GM13976 (cell line): ENCODE measurements at places on chromosomes 7 and 10.

DNA sequence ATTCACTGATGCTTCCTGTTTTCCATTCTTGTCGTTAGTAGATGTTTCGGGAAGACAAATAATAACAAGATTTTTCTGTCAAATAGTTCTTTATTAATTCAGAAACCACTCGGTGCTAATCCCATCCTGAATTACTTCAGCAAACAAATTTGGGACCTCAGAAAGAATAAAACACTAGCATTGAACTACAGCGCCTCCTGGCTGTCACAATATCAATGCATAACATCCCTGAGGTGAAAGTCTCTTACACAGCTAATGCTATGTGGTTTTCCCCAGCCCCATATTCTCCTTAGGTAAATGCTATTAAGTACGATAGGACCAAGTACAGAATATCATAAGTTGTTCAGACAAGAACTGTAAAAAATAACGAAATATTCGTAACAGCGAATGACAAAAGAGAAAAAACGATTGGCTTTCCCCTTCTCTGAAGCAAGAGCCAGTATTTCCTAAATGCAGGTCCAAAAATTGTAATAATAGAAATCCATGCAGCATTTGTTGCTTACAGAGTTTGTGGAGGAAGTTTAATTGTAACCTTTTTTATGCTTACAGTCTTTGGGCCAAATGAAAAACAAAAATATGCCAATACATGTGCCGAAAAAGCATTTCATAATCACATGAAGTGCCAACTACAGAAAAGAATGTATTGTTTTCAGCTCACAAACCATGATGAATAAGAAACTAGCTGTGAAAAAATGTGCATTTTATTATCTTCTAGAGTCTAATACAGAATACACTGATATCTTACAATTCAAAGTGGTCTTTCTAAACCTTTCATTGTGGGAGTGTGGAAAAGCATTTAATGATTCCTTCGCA, 47.3 kb downstream of the MYPN start:
- DNase-seq = peak; percentile 50

DNA sequence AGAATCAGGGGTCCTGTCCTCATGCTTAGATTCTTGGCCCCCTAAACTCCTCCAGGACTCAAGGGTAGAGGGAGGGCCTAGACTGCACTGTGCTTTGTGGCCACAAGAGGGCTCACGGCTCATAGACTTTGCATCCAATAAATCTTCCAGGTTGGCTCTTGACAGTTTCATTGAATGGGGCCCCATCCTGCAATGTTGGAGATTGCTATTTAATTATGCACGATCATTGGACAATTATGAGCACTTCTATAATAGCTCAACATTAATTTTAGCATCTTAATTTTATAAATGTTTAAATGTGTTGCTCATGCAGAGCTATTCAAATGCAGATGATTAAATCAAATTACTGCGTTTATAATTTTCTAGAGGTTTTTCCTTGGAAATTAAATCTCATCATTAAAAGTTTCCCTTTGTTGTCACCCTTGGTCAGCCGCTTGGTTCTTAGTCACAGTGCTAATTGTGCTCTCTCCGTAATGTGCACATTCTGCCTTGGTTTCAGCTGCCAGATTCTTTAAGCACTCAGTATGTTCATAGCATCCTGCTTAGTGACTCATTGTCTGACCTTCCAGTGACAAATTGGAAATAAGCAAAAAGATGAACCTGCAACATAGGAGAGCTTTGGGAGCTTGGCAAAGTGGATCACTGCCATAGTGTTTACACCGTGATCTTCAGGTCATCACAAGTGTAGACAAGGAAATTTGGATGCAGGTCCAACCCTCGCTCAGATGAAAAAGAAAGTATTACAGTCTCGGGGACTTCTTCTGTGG, 33.4 kb upstream of the PLPP4 start:
- DNase-seq = peak; percentile 57

- DNase-seq = no peak
Measured at GRCh38 chr10:1462994-1463633, 274.2 kb downstream of the ADARB2 start.

DNA sequence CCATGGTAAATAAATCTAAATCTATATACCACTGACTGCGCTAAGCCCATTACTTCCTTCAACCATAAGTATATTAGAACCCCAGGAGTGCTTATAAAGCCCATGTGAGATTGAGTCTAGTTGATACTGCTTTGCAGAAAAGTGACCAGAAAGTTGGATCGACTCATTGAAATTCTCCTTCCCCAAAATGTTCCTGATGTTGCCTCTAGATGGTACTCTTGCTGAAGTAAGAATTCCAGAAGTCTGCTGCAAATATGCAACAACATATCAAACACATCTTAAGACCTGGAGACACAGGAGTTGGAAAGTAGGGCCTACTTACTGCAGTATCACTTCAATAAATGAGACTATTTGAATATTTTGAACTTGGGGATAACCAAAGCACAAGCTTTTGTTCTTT, 550.8 kb downstream of the IPMK start:
- no peak for DNase-seq

- no peak for DNase-seq
Measured at GRCh38 chr7:129652914-129653313, 41.4 kb downstream of the NRF1 start.

DNA sequence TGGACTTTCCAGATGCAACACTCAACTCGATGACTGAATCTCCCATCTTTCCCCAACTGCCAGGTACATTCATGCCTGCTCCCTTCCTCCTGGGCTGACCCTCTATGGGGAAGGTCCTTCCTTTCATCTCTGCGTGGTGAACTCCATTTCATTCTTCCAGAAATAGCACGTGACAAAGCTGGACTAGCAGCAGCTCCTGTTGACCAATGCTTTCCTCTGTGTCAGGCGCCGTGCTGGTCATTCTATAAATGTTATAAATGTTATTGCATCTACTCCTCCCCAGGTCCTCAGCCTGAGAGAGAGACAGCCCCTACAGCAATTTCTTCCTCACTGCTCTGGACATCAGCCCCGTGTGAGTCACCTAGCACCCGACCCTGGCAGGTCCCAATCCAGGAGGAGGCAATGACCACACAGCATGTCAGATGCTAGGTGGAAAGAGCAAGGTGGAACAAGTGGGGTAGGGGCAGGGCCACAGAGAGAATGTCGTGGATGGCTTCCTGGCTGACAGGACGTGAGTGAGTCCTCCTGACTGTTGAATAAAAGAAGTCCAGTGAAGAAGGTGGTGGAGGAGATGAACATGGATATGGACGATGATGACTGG, 178.1 kb downstream of the ADAM12 start:
- no peak for DNase-seq

- peak; percentile 89 for DNase-seq
Measured at GRCh38 chr10:5975641-5976473, 1.5 kb downstream of the IL15RA start.

DNA sequence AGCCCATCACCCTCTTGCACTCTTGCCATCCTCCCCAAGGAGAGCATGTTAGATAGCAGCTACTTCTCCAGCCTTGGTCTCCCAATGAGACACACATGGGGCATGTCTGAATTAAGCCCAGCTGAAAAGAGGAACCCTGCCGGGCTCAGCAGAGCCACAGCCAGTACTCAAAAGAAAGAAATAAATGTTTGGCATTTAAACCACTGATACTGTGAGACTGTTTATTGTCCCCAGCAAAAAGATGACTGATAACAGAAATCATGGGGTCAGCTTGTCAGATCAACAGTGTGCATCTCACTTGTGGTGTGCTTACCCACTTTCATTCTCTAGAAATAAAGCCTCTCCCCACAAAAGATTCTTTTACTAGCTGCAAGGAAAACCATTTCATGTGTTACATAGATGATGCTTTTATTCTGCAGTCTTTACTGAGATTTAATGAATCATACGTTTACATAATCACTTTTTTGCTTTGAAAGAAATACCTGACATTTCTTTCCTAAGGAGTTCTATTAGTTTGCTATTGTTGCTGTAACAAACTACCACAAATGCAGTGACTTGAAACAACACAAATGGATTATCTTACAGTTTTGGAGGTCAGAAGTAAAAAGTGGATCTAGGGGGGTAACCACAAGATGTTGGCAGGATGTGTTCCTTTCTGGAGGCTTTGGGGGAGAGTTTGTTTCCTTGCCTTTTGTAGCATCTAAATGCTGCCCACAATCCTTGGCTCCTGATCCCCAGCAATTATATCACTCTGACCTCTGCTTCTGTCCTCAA, 20.9 kb downstream of the ANKRD7 start:
- DNase-seq = no peak
